ENCODE measurements at places on chromosomes 16 and 17.

DNA sequence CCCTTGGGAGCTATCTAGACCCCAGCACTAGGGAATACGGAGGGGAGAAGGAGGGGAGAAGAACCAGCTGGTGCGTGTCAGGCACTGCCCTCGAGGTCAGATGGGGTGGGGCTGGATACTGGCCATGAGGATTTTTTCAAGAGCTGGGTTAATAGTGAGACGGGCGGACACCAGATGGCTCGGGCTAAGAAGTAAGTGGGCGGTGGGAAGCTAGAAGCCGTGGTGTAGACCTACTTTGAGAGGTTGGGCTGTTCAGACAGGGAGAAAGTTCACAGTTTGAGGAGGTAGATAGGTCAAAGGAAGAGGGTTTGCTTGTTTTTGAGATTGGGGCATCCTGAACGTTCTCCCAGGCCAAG is 303.8 kb downstream of the SEC14L1 start:
- DNase-seq = no peak

- no peak for DNase-seq
These were observed 1.2 kb upstream of the FOXF1 start for GRCh38 chr16:86508947-86509758.

- DNase-seq = no peak
These were observed 9.0 kb upstream of the CCDC154 start for GRCh38 chr16:1453316-1453715.

DNA sequence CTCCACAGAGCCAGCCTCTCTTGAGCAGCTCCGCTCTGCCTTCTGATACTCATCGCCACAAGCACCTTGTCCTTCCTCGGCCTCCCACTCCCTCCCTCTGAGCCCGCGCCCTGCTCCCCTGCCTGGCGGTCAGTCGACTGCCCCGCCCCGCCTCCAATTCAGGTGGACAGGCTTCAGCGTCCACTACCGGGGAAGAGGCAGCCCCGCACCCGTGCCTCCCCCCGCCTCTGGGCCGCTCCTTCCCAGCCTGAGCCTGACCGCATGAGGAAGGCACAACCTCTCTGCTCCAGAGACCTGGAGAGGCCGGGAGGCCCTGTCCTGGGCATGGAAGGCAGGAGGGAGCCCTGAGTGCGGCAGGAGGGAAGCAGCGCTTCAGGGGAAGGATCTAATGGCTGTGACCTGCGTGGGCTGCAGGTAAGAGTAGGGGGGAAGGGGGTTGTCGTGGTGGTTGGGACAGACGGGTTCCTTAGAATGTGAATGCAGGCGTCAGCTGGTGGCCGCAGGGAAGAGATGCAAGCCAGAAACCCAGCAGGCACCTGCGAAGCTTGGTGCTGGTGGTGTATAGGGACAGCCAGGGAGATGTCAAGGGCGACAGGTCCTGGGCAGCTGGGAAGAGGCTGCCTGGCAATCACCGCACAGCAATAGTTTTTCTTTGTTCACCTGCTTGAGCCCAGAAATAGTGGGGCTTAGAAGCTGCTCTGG is 3.0 kb upstream of the SLC6A4 start:
- DNase-seq = no peak

GRCh38 chr16:77873066-77873465 is 84.7 kb downstream of the VAT1L start:
- DNase-seq = no peak

DNA sequence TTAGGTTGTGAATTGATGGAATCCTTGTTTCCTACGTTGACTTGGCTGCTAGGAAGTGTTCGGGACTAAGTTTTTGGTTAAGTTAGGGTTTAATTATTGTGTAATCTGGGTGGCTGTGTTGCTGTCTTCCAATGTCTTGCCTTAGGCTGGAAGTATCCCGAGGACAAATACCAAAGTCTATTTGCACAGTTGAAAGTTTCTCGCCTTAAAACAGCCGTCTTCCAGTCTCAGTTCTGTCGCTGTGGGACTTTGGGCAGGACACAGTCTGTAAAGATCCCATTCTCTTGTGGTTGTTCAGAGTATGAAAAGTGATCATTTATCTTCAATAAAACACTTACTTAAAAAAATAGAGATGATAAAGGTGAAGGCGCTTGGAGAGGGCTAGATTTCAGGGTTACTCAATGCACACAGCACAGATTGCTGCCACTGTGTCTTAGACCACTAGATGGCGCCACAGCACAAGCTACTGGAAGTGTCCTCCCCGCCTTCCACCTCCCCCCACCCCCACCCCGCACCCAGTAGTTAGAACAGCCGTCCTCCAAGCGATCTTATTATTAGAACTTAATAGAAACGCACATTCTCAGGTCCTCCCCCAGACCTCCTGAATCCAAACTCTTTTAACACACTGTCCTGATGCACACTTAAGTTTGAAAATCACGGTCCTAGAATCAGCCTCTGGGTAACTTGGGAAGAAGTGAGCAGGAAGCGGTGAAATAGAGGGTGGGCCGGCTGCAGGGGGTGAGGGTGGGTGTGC is 45.8 kb downstream of the AKAP1 start:
- peak; percentile 28 for DNase-seq

GRCh38 chr17:42347198-42347597 is 41.0 kb downstream of the STAT3 start:
- DNase-seq = peak; percentile 74

DNA sequence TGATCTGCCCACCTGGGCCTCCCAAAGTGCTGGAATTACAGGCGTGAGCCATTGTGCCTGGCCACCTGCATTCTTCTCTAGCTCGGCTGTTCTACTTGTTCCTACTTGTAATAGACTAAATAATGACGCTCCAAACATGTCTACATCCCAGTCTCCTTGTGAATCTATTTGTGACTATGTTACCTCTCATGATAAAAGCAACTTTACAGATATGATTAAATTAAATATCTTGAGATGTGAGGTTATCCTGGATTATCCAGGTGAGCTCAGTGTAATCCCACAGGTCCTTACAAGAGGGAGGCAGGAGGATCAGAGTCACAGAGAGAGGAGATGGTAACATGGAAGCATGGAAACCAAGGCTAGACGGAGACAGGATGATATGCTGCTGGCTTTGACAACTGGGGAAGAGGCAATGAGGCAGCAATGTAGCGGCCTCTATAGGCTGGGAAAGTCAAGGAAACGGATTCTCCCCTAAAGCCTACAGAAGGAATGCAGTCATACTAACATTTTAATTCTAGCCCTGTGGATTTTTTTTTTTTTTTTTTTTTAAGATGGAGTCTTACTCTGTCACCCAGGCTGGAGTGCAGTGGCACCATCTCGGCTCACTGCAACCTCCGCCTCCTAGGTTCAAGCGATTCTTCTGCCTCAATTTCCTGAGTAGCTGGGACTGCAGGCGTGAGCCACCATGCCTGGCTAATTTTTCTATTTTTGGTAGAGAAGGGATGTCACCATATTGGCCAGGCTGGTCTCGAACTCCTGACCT is 5.0 kb upstream of the LASP1 start:
- DNase-seq = no peak

DNA sequence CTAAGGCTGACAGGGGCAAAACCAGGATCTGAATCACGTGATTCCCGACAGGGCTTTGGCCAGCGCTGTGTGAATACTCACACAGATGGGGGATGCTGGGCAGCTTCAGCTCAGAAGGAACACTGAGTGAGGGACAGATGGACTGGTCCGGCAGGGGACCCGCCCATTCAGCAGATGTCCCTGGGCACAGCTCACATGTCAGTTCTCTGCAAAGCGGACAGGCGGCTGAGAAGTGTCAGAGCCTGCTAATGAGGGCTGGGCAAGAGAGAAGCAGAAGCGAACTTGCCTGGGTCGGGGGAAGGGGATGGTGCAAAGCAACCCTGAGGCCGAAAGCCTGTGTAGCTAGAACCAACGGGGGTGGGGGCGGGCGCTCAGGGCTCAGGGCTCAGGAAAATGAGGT is 11.9 kb upstream of the GLIS2 start:
- no peak for DNase-seq

GRCh38 chr17:65485388-65486299 is 75.8 kb downstream of the AXIN2 start:
- no peak for DNase-seq

DNA sequence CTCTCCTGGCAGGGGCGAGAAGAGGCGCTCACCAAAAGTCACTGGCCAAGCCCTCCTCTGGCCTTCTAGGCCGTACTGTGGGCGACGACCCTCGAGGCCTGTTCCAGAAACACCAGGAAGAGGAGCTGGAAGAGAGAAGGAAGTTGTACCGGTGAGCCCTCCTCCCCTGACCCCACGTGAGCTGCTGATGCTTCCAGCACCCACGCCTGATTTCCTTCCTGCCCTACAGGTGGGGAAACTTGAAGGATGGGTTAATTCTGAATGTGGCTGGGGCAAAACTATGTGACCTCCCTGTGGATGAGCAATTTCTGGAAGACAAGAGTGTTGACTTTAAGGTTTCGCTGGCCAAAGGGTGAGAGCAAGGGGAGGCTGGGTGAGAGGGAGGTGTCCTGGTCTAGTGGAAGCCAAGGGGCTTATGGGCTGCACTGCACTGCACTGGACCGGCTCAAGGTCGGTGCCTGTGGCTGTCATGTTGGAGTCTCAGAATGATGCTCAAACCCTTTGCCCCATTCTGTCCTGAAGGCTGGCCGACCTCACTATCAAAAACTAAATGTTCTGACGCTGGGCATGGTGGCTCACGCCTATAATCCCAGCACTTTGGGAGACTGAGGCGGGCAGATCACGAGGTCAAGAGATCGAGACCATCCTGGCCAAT is 6.2 kb downstream of the C17orf100 start:
- DNase-seq = no peak

DNA sequence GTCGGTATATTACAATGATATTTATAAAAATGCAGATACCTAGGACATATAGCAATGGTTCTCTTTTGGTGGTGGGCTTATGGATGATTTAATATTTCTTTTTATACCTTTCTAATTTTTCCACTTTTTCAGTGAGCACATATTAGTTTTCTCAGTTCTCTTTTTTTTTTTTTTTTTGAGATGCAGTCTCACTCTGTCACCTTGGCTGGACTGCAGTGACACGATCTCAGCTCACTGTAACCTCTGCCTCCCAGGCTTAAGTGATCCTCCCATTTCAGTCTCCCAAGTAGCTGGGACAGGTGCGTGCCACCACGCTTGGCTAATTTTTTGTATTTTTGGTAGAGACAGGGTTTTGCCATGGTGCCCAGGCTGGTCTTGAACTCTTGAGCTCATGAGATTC is 15.1 kb downstream of the MAP3K14 start:
- DNase-seq = no peak

- DNase-seq = no peak
These were observed at the start of gene MAP3K14 for GRCh38 chr17:45316434-45317110. Gene MAP3K14 (minus strand): TSS chr17:45317020. CDS start chr17:45290745, 26,275 bp downstream.

- DNase-seq = no peak
These were observed 38.1 kb upstream of the METRNL start for GRCh38 chr17:83041305-83041704.

GRCh38 chr16:72961115-72961832 is 86.7 kb downstream of the ZFHX3 start:
- no peak for DNase-seq

- no peak for DNase-seq
These were observed 18.8 kb upstream of the SLC38A10 start for GRCh38 chr17:81313776-81314397.

GRCh38 chr16:64242492-64242891 is 879.4 kb downstream of the CDH11 start:
- DNase-seq = no peak

DNA sequence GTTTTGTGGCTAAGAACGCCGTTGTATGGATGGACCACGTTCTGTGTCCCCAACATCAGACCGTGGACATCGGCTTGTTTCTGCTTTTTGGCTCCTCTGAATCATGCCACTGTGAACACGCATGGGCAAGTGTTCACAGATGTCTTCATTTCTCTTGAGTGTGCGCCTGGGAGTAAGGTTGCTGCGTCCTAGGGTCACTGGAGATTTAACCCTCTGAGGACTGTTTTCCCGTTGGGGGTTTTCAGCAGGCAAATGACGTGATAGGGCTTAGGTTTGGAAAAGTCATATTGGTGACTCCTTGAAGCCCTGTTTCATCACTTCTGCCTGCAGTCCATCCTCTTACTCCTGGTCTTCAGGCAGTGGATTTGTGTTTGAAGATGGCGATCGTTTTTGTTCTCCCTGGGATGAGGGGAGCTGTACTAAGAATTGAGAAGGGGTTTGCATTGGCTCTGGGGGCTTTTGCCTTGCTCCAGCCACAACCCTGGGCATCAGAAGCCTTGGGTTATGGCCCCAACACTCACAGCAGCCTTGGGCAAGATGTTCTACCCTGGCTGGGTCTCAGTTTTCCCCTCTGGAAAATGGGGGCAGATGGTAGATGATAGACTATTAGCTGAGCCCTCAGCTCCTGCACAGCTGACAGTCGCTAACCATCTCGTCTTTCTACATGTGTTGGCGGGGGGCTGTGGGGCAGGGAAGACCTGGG is 67.2 kb upstream of the CIBAR2 start:
- no peak for DNase-seq

DNA sequence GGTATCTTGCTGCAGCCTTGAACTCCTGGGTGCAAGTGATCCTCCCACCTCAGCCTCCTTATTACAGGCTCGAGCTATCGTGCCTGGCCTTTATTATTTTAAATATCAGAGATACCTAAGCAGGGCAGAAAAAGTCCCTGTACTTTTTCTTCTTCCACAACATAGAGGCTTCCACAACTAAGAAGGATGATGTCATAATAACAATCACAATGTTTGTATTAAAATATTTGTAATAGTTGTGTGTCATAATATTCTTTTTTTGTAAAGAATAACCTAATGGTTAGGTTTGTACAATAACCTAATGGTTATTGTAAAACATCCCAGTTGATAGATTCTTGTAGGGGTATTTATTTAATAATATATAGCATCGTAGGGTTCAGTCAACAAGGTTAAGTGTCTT is 26.7 kb upstream of the DUSP14 start:
- no peak for DNase-seq

GRCh38 chr16:81530296-81530721 is 85.7 kb downstream of the CMIP start:
- DNase-seq = no peak

DNA sequence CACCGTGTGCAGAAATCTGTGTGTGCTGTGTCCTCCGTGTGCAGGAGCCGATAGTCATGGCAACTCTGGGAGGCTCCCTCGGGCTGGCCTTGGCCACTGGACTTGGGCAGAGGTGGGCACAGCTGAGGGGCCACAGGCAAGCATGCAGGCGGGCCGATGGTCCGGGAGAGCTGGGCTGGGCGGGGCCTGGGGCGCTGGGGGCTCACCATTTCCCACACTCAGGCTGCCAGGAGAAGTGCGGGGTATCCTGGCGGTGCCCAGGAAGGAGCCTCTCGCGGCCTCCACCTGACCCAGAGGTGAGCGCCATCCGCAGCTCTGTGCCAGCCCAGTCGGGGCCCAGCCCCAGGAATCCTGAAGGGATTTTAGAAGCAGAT is 28.4 kb downstream of the BAHCC1 start:
- no peak for DNase-seq

- no peak for DNase-seq
These were observed 3.7 kb downstream of the ADAD2 start for GRCh38 chr16:84194470-84195200.

DNA sequence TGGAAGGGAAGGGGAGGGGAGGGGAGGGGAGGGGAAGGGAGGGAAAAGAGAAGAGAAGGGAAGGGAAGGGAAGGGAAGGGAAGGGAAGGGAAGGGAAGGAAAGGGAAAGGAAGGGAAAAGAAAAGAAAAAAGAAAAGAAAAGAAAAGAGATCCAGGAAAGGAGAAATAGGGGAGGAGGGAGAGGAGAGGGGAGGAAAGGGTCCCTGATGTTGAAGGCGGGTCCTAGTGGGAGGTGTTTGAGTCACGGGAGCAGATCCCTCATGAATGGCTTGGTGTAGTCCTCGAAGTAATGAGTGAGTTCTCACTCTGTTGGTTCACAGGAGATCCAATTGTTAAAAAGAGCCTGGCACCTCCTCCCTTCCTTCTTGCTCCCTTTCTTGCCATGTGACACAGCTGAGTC is 6.9 kb upstream of the USP31 start:
- no peak for DNase-seq

- no peak for DNase-seq
These were observed 12.6 kb downstream of the ZNF267 start for GRCh38 chr16:31886227-31886626.
